Right kidney (tissue), 9 donors: ENCODE measurements at places on chromosomes 7 and 10.

DNA sequence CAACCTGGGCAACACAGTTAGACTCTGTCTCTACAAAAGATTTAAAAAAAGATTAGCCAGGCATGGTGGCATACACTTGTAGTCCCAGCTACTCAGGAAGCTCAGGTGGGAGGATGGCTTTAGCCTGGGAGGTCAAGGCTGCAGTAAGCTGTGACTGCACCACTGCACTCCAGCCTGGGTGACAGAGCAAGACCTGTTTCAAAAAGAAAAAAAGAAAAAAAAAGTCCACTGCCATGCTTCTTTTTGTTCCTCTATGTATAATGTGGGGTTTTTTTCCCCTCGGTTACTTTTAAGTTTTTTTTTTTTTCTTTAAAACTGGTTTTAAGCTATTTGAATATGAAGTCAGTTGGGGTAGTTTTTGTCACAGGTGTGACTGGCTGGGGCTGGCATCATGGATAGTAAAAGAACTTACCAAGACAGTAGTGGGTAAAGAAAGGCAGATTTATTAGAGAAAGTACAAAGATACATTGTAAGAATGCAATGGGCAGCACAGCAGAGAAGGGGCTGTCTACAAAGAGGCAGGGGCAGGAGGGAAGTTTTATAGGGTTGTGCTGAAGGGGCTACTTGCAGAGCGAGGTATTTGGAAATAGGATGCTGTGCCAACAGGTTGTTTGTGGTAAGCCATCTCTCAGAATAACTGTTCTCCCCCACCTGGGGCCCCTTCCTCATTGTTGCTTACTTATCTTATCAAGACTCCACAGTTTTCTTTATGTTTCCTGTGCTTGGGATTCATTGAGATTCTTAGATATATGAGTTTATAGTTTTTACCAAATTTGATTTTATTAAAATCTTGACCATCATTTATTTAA is 177.3 kb downstream of the PHTF2 start:
- no peak for DNase-seq

DNA sequence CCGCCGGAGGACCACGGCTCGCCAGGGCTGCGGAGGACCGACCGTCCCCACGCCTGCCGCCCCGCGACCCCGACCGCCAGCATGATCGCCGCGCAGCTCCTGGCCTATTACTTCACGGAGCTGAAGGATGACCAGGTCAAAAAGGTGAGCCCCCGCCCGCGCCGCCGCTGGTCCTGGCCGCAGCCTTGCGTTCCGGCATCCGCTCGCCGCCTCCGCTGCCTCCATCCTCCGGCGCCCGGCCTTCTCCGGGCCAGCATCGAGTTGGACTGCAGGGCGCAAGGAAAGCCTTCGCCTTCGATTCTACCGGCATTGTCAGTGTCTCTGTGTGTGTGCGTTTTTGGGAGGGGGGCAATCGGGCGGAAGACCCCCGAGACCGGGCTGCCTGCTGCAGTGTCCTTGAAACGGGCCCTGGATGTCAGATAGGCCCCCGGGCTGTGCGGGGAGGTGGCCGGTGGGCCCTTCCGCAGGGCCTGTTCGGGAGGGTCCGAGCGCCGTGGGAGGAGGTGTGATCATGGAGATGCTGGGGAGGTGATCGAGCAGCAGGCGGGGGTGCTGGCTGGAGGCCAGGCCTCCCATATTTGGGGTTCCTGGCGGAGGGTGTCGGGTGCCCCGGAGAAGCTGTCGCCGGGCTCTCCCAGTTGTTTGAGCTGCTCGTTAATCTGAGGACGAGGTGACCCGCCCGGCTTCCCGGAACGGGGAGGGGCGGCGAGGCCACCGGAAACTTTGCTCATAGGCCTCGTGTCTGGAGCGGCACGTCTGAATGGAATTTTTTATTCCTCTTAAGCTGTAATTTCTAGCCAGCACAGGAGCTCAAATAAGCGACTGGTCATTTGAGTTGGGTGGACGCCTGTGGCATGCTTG is 40.8 kb downstream of the HK1 start:
- no peak for DNase-seq

DNA sequence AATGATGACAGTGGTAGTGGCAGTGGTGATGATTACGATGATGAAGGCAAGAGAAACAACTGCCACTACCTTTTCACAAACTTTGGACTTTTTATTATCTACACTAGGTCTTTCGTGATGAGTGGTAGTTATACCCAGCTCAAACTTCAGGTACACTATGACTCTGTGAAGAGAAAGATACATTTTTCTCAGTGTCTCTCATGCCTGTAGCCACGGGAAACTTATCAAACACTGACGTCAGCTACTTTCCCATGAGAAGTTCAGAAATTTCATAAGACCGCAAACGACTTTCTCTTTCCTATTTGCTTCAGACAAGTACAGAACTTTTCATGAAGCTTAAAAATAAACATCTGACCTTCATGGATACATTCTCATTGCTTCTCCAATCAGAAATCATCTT is 57.0 kb downstream of the CALD1 start:
- no peak for DNase-seq

- no peak for DNase-seq
These were observed 23.9 kb downstream of the CUX1 start for GRCh38 chr7:101841328-101841727.

DNA sequence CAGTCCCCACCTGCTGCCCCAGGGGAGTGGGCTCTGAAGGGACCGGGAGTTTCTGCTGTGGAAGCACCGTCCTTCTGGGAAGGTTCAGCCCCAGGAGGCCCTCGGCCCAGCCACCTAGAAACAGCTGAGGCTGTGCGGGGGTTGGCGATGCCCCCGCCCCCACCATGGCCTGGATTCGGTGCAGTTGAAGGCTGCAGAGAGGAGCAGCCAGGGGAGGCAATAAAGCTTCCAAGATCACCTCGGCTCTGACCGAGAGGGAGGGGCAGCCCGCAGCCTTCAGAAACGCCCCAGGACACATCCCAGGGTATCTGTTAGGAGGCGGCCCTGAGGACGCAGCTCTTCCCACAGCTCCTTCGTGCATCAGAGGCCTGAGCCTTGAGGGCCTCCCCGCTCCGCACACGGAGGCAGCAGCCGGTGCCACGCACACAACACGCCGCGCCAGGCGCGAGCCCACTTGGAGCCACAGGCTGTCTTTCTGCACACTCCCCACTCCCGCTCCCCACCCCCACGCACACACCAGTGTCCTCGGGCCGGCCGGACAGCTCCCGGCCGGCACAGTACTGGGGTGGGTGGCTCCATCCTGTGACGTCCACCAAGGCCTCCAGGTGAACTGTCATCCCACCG is 1.6 kb downstream of the KNDC1 start:
- peak; percentile 53 for DNase-seq

DNA sequence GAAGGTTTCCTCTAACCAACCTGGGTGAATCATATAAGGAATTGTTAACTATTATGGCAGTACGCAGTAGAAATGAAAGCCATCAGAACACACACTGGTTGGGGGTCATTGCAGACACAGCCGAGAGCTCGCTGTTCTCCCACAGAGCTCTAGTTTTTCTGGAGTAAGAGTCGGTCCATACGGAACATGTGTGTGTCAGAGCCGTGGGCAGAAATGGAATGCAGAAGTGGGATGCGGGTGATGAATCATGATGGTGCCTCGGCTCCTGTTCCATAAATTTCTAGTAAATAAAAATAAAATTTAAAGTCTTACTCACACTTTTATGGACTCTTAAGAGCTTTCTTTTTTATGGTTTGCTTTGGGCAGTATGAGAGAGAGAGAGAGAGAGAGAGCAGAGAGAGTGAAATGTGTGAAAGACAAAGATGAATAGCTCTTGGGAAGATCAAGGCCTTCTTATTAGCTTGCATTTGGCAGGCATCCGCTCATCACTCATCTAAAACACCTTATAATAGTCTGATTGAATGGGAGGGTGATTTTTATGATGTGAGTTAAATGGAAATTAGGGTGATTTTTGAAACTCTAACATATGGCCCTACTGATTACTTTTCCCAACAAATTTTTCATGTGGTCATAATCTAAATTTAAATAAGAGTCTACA is 98.8 kb upstream of the PFKP start:
- DNase-seq, result no peak

DNA sequence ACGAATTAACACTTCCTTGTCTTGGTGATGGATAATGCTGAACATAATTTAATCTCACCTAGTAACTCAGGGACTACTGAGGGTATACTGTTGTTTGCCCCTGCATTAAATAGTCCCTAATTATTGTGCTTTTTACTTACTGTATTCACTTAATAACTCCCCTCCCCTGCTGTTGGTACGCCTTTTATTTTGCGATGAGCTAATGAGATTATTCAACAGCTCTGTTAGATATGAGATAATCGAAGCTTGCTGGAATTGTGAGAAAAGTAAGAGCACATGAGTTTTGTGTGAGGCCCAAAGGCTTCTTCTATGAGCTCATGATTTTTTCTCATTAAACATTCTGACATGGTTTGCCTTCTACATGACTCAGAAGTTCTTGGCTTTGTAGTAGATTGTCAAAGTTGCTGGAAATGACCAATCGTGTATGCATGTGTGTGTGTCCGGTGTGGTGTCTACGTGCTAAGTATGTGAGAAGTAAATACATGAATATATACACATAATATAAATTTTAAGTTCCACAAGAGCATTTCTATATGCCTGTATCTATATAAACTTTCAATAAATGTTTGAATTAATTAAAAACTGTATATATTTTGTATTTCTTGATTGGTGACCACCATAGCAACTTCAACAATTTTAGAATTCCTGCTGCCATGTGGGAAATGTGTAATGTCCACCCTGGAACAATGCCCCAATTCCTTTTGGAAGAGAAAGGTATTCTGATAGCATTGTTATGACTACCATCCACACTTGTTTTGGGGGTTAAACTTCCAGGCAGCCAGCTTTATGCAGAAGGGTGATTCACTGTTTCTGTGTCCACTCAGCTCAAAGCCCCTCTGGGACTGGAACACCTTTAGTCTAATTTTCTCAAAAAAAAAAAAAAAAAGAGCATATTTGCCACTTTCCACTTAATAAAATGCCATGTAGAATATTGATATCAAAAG is 106.2 kb downstream of the SAMD9 start:
- no peak for DNase-seq

DNA sequence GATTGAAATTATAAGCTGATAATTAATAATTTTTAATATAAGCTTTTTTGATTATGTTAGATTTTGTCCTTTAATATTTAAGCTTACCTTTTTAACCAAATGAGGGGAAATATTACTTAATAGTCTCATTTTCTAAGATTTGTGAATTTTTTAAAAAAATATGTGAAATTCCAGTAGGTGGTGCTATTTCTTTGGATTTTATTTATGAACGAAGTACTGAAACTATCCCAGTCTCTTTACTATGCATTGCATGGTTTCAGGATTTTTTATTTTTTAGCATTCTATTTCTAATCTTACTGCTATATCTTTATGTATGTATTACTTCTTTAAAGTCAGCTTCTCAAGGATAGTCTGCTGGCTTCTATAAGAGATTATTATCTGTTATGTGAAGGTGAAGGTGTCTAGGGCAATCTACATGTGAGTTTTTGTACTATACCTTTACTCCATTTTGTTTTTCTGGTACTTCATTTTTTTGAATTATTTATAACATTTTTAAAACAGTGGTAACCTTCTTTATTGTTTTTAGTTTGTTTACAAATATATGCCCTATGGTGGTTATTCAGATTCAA is 78.3 kb downstream of the ATRNL1 start:
- DNase-seq, result no peak

- DNase-seq, result no peak
These were observed 186.1 kb downstream of the HERPUD2 start for GRCh38 chr7:35508623-35509400.

GRCh38 chr10:78408671-78409472 is 375.2 kb downstream of the RPS24 start:
- no peak for DNase-seq

DNA sequence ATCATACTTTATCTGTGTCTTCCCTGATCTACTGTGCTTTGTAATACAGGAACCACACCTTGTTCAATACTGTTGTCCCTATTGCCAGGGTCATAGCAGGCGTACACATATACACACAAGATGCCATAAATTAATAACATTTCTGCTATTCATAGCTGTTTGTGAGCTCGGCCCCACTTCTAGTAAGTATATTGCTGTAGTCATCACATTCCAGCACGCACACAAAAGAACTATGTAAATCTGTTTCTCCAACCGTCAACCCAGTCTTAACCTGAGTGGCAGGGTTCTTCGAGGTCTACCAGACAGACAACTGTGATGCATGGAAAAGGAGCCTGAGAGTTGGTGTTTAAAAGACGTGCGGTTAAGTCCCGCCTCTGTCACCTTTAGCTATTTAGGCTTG is 5.7 kb upstream of the CACNB2 start:
- DNase-seq, result no peak

DNA sequence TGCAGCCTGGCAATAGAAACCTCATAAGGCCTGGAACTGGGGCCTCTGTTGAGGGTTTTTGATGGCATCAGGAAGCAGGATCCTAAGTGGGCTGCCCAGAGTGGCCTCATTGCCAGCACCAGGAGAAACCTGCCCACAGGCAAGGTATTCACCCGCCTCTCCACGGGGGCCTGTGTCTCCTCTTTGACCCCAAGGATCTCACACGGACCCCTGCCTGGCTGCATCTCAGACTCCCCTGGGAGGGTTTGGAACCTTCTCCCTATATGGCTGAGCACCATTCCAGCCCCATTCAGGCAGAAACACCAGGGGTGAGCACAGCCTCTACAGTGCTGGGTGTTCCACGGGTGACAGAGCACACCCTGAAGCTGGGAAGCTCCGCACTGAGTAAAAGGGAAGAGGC is 14.6 kb upstream of the C10orf71 start:
- DNase-seq, result no peak

- DNase-seq, result no peak
These were observed 536.8 kb upstream of the NRP1 start for GRCh38 chr10:33871061-33871956.
